Ureter (tissue), 1 donor: ENCODE measurements at places on chromosomes 3 and 15. TPM values are rescaled to one million over a fixed set of nuclear protein-coding genes. Genes with fewer than 3 reads are reported as not detected.

ZNF774 gene
- total RNA-seq, result 8.9 TPM

P2RY12 gene
- 0.94 TPM for total RNA-seq

GRCh38 chr15:64134345-64134829, 17.1 kb upstream of the SNX22 start:
- DNase-seq, result no peak

- no peak for DNase-seq
These were observed 157.7 kb downstream of the THSD4 start for GRCh38 chr15:71272932-71273331.

- DNase-seq, result no peak
These were observed 13.1 kb downstream of the MTMR10 start for GRCh38 chr15:30978328-30978727.
